Muscle of leg (tissue), 16 donors: ENCODE measurements at places on chromosomes 4 and X. TPM values are rescaled to one million over a fixed set of nuclear protein-coding genes. Genes with fewer than 3 reads are reported as not detected.

- H3K36me3 ChIP-seq = no peaks in the 10 kb centered on the region
- no peak overlapping the region for H3K27ac ChIP-seq
- H3K4me3 ChIP-seq = no peak overlapping the region
Measured at GRCh38 chr4:103887191-103887590, 167.4 kb upstream of the TACR3 start.

DNA sequence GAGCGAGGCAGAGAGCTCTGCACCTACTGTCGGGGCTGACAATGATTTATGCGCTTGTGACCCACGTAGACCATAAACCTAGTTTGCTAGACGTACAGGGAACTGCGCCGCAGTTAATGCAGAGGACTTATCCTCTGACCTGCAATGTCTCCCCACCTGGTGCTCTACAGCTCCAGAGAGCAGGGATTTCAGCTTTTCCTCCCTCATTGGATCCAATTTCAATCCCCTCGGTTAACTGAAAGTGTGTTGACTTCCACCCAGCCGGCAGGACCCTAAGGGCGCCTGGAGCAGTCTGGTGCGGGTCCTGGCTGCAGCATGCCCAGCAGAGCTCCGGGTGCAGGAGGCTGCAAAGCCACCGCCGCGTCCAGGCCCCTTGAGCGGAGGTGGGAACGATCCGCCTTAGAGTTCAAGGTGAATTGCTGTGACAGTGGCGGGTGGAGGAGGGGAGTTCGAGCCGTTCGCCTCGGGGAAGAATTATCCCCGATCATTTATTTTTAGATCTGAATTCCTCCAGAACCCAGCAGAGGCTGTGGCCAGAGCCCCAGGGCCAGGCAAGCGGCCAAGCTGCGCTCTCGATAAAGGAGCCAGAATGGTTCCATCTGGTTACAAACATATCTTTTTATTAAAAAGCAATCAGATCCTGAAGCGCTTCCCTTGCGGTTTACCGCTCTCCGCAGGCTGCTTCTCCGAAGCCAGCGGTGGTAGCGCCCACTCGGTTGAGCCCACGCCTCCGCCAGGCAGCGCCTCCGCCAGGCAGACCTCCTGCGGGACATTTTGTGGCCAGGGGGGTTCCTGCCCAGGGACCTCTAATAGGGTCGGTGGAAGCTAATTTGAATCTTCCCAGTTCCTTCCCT, 66.0 kb downstream of the FBXO8 start:
- no peaks in the 10 kb centered on the region for H3K36me3 ChIP-seq
- no peak overlapping the region for H3K27ac ChIP-seq
- H3K4me3 ChIP-seq = peak overlapping the region; percentile 28
- peaks cover 31% of the 10 kb centered on the region for H3K4me1 ChIP-seq

MAGEA9B gene
- total RNA-seq = not detected

- no peak for DNase-seq
- no peak overlapping the region for H3K4me3 ChIP-seq
- H3K4me1 ChIP-seq = no peaks in the 10 kb centered on the region
Measured at GRCh38 chrX:43728002-43728401, 71.9 kb downstream of the MAOA start.

- no peak for DNase-seq
- no peaks in the 10 kb centered on the region for H3K27me3 ChIP-seq
- no peak overlapping the region for H3K4me3 ChIP-seq
- no peaks in the 10 kb centered on the region for H3K4me1 ChIP-seq
- H3K27ac ChIP-seq = no peak overlapping the region
Measured at GRCh38 chr4:70299643-70300042, 35.1 kb upstream of the CABS1 start.

SCFD2 gene
- total RNA-seq = 14.8 TPM

- no peak overlapping the region for H3K4me3 ChIP-seq
- DNase-seq = no peak
- peaks cover 19% of the 10 kb centered on the region for H3K36me3 ChIP-seq
- H3K27ac ChIP-seq = no peak overlapping the region
Measured at GRCh38 chr4:6277935-6278800, 8.5 kb downstream of the WFS1 start.

GRCh38 chrX:80876877-80877276, 67.2 kb upstream of the BRWD3 start:
- no peaks in the 10 kb centered on the region for H3K36me3 ChIP-seq
- no peak overlapping the region for H3K27ac ChIP-seq
- no peaks in the 10 kb centered on the region for H3K27me3 ChIP-seq

GRCh38 chrX:861921-862320, 231.3 kb downstream of the SHOX start:
- H3K4me3 ChIP-seq = no peak overlapping the region
- no peak overlapping the region for H3K27ac ChIP-seq
- H3K36me3 ChIP-seq = no peaks in the 10 kb centered on the region
- H3K27me3 ChIP-seq = no peaks in the 10 kb centered on the region

ETDA gene
- total RNA-seq = not detected

DNA sequence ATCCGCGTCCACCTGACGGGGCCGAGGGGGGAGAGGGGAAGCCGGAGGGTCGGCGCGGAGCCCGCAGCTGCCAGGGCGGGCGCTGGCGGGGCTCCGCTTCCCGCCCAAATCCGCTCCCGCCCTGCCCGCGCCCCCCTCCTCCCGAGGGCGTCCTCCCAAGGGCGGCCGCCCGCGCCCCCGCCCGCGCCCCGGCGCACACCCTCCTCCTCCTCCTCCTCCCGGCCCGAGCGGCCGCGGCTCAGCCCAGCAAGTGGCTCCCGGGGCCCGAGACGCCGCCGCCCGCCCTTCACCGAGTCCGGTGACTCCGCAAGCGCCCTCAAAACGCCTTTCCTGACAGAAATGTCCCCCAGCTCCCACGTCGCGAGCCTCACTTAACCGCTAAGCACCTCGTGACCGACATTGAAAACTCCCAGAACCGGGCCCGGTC, 487 bp downstream of the HMGB2 start:
- H3K36me3 ChIP-seq = peaks cover 8% of the 10 kb centered on the region
- H3K4me3 ChIP-seq = peak overlapping the region; percentile 98
- peak overlapping the region; percentile 100 for H3K27ac ChIP-seq
- peak; percentile 78 for DNase-seq
- H3K4me1 ChIP-seq = peaks cover 11% of the 10 kb centered on the region
- H3K27me3 ChIP-seq = no peaks in the 10 kb centered on the region

- no peaks in the 10 kb centered on the region for H3K36me3 ChIP-seq
- H3K27me3 ChIP-seq = no peaks in the 10 kb centered on the region
- no peak overlapping the region for H3K27ac ChIP-seq
- no peak for DNase-seq
- no peaks in the 10 kb centered on the region for H3K4me1 ChIP-seq
Measured at GRCh38 chr4:105784761-105785160, 76.2 kb downstream of the GSTCD start.

DNA sequence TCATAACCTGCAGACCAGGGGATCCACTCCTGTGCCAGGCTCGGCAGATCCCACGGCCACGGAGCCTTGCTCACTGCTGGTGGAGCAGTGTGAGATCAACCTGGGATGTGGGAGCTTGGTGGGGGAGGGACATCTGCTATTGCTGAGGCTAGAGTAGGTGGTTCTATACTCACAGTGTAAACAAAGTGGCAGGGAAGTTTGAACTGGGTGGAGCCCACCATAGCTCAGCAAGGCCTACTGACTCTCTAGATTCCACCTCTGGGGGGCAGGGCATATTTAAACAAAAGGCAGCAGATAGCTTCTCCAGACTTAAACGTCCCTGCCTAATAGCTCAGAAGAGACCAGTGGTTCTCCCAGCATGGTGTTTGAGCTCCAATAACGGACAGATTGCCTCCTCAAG, 54.7 kb upstream of the EPHA5 start:
- no peak overlapping the region for H3K4me3 ChIP-seq
- no peaks in the 10 kb centered on the region for H3K4me1 ChIP-seq
- DNase-seq = no peak
- no peaks in the 10 kb centered on the region for H3K36me3 ChIP-seq
- H3K27me3 ChIP-seq = no peaks in the 10 kb centered on the region

DNA sequence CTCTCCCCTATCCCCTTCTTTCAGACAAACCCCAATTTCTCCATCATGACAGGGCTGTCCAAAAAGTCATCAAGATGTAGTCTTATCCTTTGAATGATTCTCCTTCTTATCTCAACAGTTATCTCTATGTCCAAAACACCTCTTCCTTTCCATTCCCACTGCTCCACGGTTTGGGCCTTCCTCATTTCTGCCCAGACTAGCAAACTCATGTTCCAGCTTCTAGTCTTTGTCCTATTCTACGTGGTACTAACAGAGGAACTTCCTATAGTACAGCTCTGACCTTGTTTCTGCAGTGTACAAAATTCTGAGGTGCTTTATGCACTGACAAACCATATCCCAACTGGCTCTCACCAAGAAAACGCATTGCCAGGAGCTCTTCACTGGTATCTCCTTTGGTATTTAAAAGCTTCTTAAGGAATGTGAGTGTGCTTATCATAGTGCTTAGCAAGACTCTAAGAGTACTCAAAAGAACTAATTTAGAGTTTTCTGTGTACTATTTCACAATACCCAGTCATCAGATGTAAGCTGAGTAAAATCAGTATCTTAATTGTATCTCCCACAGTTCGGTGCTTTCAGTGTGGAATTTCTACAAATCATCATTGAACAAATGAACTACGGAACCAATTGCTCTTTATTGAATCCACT, 65.5 kb downstream of the MAML3 start:
- DNase-seq = no peak
- peaks cover 10% of the 10 kb centered on the region for H3K4me1 ChIP-seq
- no peak overlapping the region for H3K4me3 ChIP-seq
- no peaks in the 10 kb centered on the region for H3K36me3 ChIP-seq
- H3K27me3 ChIP-seq = no peaks in the 10 kb centered on the region
- no peak overlapping the region for H3K27ac ChIP-seq

DNA sequence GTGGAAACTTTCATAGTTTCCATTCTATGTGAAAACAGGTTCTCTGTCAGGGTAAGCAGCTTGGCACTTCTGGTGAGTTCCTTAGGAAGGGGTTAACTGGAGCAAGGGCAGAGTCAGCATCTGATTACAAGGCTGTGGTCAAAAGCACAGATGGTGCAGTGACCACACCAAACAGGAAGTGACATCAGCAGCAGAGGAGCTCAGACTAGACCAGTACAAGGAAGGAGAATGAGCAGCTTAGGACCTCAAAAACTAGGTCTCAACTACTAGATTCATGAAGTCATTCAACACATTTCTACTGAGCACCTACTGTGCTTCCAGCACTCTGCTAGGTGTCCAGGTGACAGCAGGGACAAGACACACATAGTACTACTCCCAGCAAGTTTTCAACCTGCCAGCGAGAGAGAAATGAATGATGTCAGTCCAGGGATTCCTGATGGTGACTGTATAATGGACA, 130.2 kb downstream of the AMELX start:
- peaks cover 6% of the 10 kb centered on the region for H3K4me1 ChIP-seq
- H3K27ac ChIP-seq = no peak overlapping the region
- peak; percentile 64 for DNase-seq
- no peak overlapping the region for H3K4me3 ChIP-seq

- H3K4me3 ChIP-seq = no peak overlapping the region
- DNase-seq = no peak
- H3K27ac ChIP-seq = no peak overlapping the region
- no peaks in the 10 kb centered on the region for H3K36me3 ChIP-seq
Measured at GRCh38 chrX:109760209-109760921, 27.3 kb upstream of the ACSL4 start.

DNA sequence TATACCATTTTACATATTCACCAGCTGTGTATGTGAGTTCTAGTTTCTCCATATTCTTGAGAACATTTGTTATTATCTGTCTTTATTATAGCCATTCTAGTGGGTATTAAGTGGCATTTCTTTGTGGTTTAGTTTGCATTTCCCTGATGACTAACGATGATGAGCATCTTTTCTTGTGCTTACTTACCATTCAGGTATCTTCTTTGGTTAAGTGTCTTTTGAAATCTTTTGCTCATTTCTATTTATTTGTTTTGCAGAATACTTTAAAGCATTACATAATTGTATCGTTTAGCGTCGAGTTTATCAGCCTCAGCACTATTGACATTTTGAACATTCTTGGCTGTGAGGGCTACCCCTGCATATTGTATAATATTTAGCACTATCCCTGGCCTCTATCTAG, 85.4 kb downstream of the FRMPD4 start:
- no peak for DNase-seq
- H3K4me3 ChIP-seq = no peak overlapping the region
- no peak overlapping the region for H3K27ac ChIP-seq
- no peaks in the 10 kb centered on the region for H3K4me1 ChIP-seq

MTMR8 gene
- total RNA-seq = 2.0 TPM

- no peaks in the 10 kb centered on the region for H3K4me1 ChIP-seq
- H3K36me3 ChIP-seq = no peaks in the 10 kb centered on the region
- H3K27me3 ChIP-seq = peaks cover 8% of the 10 kb centered on the region
- no peak overlapping the region for H3K4me3 ChIP-seq
- no peak overlapping the region for H3K27ac ChIP-seq
Measured at GRCh38 chrX:131595120-131595519, 51.2 kb downstream of the OR13H1 start.

DNA sequence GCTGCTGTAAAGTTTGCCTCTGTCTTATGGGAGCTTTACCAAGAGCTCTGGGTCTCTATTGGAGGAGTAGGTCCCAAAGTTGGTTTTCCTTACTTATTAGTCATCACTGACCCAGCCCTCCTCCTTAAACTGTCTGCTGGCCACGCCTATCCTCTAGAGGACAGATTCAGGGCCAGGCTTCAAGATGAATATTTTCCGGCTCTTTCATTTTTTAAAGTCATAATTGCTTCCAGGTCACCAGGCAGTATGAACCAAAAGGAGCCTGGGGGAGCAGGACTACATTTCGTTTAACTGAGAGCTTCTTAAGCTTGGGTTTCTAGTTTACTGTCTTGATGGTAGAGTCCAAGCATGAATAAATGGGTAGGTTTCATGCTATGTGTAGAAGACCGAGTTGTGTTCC, 13.7 kb downstream of the BCORL1 start:
- H3K27me3 ChIP-seq = peaks cover 2% of the 10 kb centered on the region
- DNase-seq = peak; percentile 62
- H3K4me1 ChIP-seq = no peaks in the 10 kb centered on the region
- H3K27ac ChIP-seq = no peak overlapping the region

- H3K36me3 ChIP-seq = no peaks in the 10 kb centered on the region
- H3K27ac ChIP-seq = no peak overlapping the region
- H3K4me1 ChIP-seq = no peaks in the 10 kb centered on the region
Measured at GRCh38 chr4:72954811-72955210, 114.7 kb downstream of the COX18 start.

GRCh38 chr4:110636680-110637407, 14.0 kb upstream of the PITX2 start:
- H3K27ac ChIP-seq = peak overlapping the region; percentile 94
- DNase-seq = peak; percentile 89
- peaks cover 9% of the 10 kb centered on the region for H3K36me3 ChIP-seq
- peaks cover 16% of the 10 kb centered on the region for H3K4me1 ChIP-seq
- H3K27me3 ChIP-seq = peaks cover 83% of the 10 kb centered on the region
- peak overlapping the region; percentile 69 for H3K4me3 ChIP-seq

- H3K27ac ChIP-seq = peak overlapping the region; percentile 69
- peak; percentile 20 for DNase-seq
- peaks cover 34% of the 10 kb centered on the region for H3K27me3 ChIP-seq
- H3K4me1 ChIP-seq = peaks cover 7% of the 10 kb centered on the region
Measured at GRCh38 chrX:132022198-132022966, 720 bp upstream of the STK26 start.

- DNase-seq = peak; percentile 10
- H3K4me3 ChIP-seq = no peak overlapping the region
Measured at GRCh38 chr4:76155979-76156378, 7.8 kb upstream of the NUP54 start.

RPS6KA6 gene
- total RNA-seq = 4.0 TPM

YTHDC1 gene
- total RNA-seq = 53.9 TPM

OPN1MW3 gene
- not detected for total RNA-seq

- peak overlapping the region; percentile 93 for H3K27ac ChIP-seq
- DNase-seq = no peak
- peaks cover 5% of the 10 kb centered on the region for H3K27me3 ChIP-seq
- H3K4me3 ChIP-seq = peak overlapping the region; percentile 70
Measured at GRCh38 chrX:120244395-120244734, 6.2 kb upstream of the ZBTB33 start.
